ENCODE measurements at places on chromosomes 11 and 22. TPM values are rescaled to one million over a fixed set of nuclear protein-coding genes. Genes with fewer than 3 reads are reported as not detected.

DNA sequence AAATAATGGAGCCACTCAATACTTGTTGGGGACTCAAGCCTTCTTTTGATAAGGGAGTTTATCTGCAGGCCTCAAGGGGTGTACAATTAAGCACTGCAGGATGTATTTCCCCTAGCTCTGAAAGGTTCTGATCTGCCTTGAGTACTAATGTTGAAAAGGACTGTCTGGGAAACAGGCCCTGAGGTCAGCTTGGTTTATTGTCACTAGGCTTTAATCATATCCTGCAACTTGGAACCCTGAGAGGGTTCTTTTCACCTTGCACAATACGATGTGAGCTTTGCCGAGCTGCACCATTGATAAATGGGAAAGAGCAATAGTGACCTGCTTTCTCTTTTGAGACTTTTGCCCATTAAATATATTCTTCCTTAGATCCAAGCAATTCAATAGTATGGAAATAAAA lies 31.6 kb upstream of the HORMAD2 start:
- no peak for DNase-seq

EFCAB6 gene
- 11.8 TPM for total RNA-seq

HOATZ gene
- not detected for total RNA-seq

GRCh38 chr11:88508418-88508758 lies 170.9 kb upstream of the CTSC start:
- peak; percentile 50 for DNase-seq

CASP5 gene
- total RNA-seq: 0.91 TPM

CHRM1 gene
- total RNA-seq: 0.44 TPM

GRCh38 chr11:124656774-124657630 lies 16.5 kb downstream of the SIAE start:
- DNase-seq: peak; percentile 46

- DNase-seq: no peak
Measured at GRCh38 chr22:41106122-41106968, 14.0 kb downstream of the EP300 start.

All from kidney (tissue), 22 donors.